Fibroblast of skin of left quadriceps (primary cell): ENCODE measurements at places on chromosomes 12 and 14.

DNA sequence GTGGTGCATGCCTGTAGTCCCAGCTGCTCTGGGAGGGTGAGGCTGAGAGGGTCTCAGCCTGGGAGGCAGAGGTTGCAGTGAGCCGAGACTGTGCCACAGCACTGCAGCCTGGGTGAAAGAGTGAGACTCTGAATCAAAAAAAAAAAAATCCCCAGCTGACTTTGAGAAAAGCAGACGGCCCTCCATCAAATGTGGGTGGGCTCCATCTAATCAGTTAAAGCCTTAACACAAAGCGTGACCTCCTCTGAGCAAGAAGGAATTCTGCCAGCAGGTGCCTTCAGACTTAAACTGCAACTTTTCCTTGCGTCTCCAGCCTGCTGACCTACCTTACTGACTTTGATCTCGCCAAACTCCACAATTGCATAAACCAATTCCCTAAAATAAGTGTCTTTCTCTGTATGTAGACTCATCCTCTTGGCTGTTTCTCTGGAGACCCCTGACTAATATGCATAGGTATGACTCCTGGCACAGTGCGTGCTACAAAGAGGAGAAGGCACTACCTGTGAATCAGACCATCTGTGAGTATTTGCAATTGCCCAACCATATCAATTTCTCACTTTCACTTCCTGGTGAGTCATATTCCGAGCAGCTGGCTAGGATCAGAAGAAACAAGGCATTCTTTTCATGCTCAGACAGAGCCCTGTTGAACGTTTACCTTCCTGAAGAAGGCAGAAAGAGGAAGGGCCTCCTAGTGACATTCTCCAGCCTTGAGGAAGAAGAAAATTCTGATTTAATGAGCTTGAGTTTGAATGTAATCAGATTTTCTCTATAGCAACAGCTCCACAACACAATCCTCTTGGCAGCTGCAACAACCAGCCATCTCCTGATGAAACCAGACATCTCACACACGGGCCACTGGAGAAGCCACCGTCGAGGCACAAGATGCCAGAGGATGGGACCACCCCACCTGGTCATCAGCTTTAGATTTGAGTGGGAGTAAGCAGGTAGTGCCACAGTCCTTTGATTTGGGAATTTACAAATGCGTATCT, 54.3 kb downstream of the CLMN start:
- peak; percentile 90 for DNase-seq

- peak; percentile 3 for DNase-seq
Observed at GRCh38 chr12:125402874-125403789, 337.9 kb downstream of the AACS start.

DNA sequence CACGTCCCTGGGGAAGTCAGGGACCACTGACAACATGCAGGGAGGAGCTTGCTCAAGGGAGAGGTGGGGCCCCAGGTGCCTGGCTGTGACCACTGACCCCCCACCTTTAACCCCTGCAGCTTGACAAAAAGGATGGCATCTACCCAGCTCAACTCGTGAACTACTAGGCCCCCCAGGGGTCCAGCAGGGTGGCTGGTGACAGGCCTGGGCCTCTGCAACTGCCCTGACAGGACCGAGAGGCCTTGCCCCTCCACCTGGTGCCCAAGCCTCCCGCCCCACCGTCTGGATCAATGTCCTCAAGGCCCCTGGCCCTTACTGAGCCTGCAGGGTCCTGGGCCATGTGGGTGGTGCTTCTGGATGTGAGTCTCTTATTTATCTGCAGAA, 26.3 kb downstream of the HIP1R start:
- DNase-seq: no peak

- peak; percentile 84 for DNase-seq
Observed at GRCh38 chr14:72608391-72609204, 285.3 kb downstream of the DPF3 start.

DNA sequence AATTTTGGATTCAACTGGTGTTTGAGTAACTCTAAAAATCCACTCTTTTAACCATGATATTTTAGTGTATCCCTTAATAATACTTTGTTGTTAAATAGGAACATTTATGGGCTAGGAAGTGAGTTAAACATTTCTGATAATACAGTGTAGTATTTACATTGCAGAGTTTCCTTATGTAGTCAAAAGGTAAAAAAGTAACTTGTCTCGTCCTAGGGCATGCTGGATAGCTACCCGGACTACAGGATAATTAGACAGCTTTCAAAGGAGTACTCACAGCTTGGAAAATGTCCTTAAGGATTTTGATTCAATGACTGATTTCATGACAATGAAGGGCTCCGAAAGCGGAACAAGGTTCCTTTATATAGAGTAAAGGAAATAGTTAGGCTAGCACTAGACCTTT, 14.5 kb upstream of the KITLG start:
- no peak for DNase-seq

GRCh38 chr14:101501858-101502615, 59.3 kb upstream of the DIO3 start:
- DNase-seq: no peak

GRCh38 chr14:97408937-97409815, 612.0 kb downstream of the VRK1 start:
- DNase-seq: no peak

- DNase-seq: no peak
Observed at GRCh38 chr14:24361326-24361725, 6.7 kb upstream of the NFATC4 start.
